ENCODE measurements at places on chromosomes 12 and 14. TPM values are rescaled to one million over a fixed set of nuclear protein-coding genes. Genes with fewer than 3 reads are reported as not detected.

ATL1 gene
- 19.0 TPM for total RNA-seq

- no peaks in the 10 kb centered on the region for H3K36me3 ChIP-seq
- no peak for DNase-seq
- H3K4me3 ChIP-seq, result no peak overlapping the region
- H3K4me1 ChIP-seq, result no peaks in the 10 kb centered on the region
- no peak overlapping the region for H3K27ac ChIP-seq
Observed at GRCh38 chr14:51277753-51278415, 37.8 kb downstream of the TMX1 start.

NAV3 gene
- 29.9 TPM for total RNA-seq

TMTC2 gene
- total RNA-seq, result 8.9 TPM

GRCh38 chr12:33438851-33439586 is 600 bp downstream of the SYT10 start:
- H3K4me3 ChIP-seq, result peak overlapping the region; percentile 79

GRCh38 chr12:2877953-2878732 is 1.1 kb downstream of the RHNO1 start:
- H3K4me1 ChIP-seq, result peaks cover 21% of the 10 kb centered on the region
- peak; percentile 32 for DNase-seq
- peak overlapping the region; percentile 95 for H3K4me3 ChIP-seq
- H3K36me3 ChIP-seq, result no peaks in the 10 kb centered on the region

GRCh38 chr14:68404146-68404527 is 388.7 kb downstream of the ZFP36L1 start:
- H3K27me3 ChIP-seq, result no peaks in the 10 kb centered on the region
- no peak overlapping the region for H3K4me3 ChIP-seq
- DNase-seq, result no peak
- H3K36me3 ChIP-seq, result no peaks in the 10 kb centered on the region

GRCh38 chr14:95871531-95871930 is 5.1 kb upstream of the TUNAR start:
- peaks cover 53% of the 10 kb centered on the region for H3K27me3 ChIP-seq
- H3K36me3 ChIP-seq, result no peaks in the 10 kb centered on the region
- H3K27ac ChIP-seq, result no peak overlapping the region
- DNase-seq, result no peak
- peaks cover 3% of the 10 kb centered on the region for H3K4me1 ChIP-seq
- H3K4me3 ChIP-seq, result no peak overlapping the region

PTGER2 gene
- total RNA-seq, result 2.5 TPM

DNA sequence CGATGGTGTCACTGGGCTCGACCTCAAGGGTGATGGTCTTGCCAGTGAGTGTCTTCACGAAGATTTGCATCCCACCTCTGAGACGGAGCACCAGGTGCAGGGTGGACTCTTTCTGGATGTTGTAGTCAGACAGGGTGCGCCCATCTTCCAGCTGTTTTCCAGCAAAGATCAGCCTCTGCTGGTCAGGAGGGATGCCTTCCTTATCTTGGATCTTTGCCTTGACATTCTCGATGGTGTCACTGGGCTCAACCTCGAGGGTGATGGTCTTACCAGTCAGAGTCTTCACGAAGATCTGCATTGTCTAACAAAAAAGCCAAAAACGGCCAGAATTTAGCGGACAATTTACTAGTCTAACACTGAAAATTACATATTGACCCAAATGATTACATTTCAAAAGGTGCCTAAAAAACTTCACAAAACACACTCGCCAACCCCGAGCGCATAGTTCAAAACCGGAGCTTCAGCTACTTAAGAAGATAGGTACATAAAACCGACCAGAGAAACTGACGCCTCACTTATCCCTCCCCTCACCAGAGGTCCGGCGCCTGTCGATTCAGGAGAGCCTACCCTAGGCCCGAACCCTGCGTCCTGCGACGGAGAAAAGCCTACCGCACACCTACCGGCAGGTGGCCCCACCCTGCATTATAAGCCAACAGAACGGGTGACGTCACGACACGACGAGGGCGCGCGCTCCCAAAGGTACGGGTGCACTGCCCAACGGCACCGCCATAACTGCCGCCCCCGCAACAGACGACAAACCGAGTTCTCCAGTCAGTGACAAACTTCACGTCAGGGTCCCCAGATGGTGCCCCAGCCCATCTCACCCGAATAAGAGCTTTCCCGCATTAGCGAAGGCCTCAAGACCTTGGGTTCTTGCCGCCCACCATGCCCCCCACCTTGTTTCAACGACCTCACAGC is 717 bp downstream of the UBC start:
- H3K4me1 ChIP-seq, result peaks cover 75% of the 10 kb centered on the region
- peak overlapping the region; percentile 100 for H3K27ac ChIP-seq
- peak; percentile 95 for DNase-seq
- peaks cover 36% of the 10 kb centered on the region for H3K36me3 ChIP-seq

STRAP gene
- 172 TPM for total RNA-seq

DNA sequence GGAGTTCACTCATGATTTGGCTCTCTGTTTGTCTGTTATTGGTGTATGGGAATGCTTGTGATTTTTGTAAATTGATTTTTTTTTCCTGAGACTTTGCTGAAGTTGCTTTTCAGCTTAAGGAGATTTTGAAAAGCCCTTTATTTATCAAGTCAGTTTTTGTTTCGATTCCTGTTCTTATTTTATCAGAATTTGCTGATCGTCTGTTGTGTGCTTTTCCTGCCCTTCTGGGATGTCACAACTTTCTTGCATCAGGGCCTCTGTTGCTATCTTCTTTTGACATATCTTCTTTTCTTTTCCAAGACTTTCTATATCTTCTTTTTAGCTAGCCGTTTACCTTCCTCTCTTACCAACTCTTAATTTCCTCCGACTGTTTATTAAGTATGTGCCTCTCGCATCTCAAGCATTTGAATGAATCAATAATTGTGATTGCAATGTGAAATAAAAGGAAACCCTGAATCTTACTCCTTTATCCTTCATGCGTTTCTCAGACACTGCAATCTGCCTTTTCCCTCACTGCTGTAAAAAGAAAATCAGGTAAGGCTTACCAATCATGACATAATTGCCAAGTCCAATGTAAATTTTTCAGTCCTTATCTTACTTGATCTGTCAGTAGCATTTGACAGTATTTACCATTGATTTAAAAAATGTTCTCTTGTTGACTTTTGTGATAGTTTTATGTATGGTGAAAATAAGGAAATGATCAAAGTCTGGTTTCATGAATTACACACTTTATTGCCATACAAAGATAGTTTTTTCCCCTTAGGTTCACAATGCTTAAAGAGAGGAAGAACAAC is 53.0 kb downstream of the ETNK1 start:
- no peaks in the 10 kb centered on the region for H3K27me3 ChIP-seq
- H3K27ac ChIP-seq, result no peak overlapping the region
- H3K36me3 ChIP-seq, result peaks cover 43% of the 10 kb centered on the region

- no peak overlapping the region for H3K4me3 ChIP-seq
- no peaks in the 10 kb centered on the region for H3K36me3 ChIP-seq
- H3K27me3 ChIP-seq, result no peaks in the 10 kb centered on the region
Observed at GRCh38 chr12:45720069-45720468, 9.4 kb upstream of the ARID2 start.
